Activated CD4-positive, alpha-beta T cell treated with anti-CD3 and anti-CD28 coated beads for 36 hours (primary cell): ENCODE measurements at places on chromosomes 1 and 21. TPM values are rescaled to one million over a fixed set of nuclear protein-coding genes. Genes with fewer than 3 reads are reported as not detected.

S100B gene
- total RNA-seq: not detected

OR10J1 gene
- not detected for total RNA-seq

RPE65 gene
- total RNA-seq: not detected

OVAAL gene
- not detected for total RNA-seq

TRIM63 gene
- not detected for total RNA-seq

SHISA4 gene
- 0.14 TPM for total RNA-seq

RXFP4 gene
- total RNA-seq: not detected

ASAP3 gene
- total RNA-seq: 0.37 TPM

ITGB3BP gene
- 81.8 TPM for total RNA-seq

MTARC1 gene
- not detected for total RNA-seq

CFAP45 gene
- total RNA-seq: 1.1 TPM

GJA9 gene
- total RNA-seq: not detected

C8B gene
- total RNA-seq: not detected

ATXN7L2 gene
- 13.0 TPM for total RNA-seq

CD52 gene
- 217 TPM for total RNA-seq

NBPF6 gene
- not detected for total RNA-seq

OR14K1 gene
- not detected for total RNA-seq

GPA33 gene
- total RNA-seq: 0.56 TPM

CMPK1 gene
- 134 TPM for total RNA-seq

IL19 gene
- not detected for total RNA-seq

TGFB2 gene
- total RNA-seq: 0.09 TPM

CACHD1 gene
- total RNA-seq: 1.9 TPM

CD1E gene
- not detected for total RNA-seq

DISP3 gene
- 0.55 TPM for total RNA-seq

SAMSN1 gene
- 39.8 TPM for total RNA-seq

DMRTA2 gene
- total RNA-seq: not detected

RGS4 gene
- total RNA-seq: not detected
